Dermis blood vessel endothelial cell (primary cell): ENCODE measurements at places on chromosomes 12 and 14. TPM values are rescaled to one million over a fixed set of nuclear protein-coding genes. Genes with fewer than 3 reads are reported as not detected.

ETFRF1 gene
- total RNA-seq: 18.7 and 19.4 TPM in 2 replicates

ITGA7 gene
- 0.42 and 0.68 TPM in 2 replicates for total RNA-seq

RNASE3 gene
- total RNA-seq: not detected in 2 replicates

JDP2 gene
- 10.2 and 16.0 TPM in 2 replicates for total RNA-seq

CD163L1 gene
- total RNA-seq: 5.4 and 7.1 TPM in 2 replicates

APOF gene
- total RNA-seq: not detected in 2 replicates

SLC7A8 gene
- 0.09 TPM in 1 of 2 replicates, not detected in the other for total RNA-seq

ETFBKMT gene
- 3.2 and 3.6 TPM in 2 replicates for total RNA-seq

RNASE1 gene
- 28.6 and 64.0 TPM in 2 replicates for total RNA-seq

SPTLC2 gene
- total RNA-seq: 104 and 143 TPM in 2 replicates

FOXM1 gene
- total RNA-seq: 4.1 and 32.9 TPM in 2 replicates

POTEM gene
- not detected in 2 replicates for total RNA-seq

OVCH1 gene
- total RNA-seq: not detected in 2 replicates

HOXC13 gene
- not detected in 2 replicates for total RNA-seq

MDGA2 gene
- total RNA-seq: not detected in 2 replicates

OR4E1 gene
- not detected in 2 replicates for total RNA-seq

COX8C gene
- total RNA-seq: 0.23 TPM in 1 of 2 replicates, not detected in the other

BATF gene
- total RNA-seq: 2.0 and 3.2 TPM in 2 replicates

C14orf119 gene
- total RNA-seq: 43.0 and 52.2 TPM in 2 replicates

PRIM1 gene
- 7.7 and 12.4 TPM in 2 replicates for total RNA-seq

NKX2-1 gene
- total RNA-seq: not detected in 2 replicates

ITPR2 gene
- total RNA-seq: 43.2 and 64.6 TPM in 2 replicates

C1QL4 gene
- total RNA-seq: under 0.01 TPM in 1 of 2 replicates, not detected in the other

RITA1 gene
- 25.0 and 28.3 TPM in 2 replicates for total RNA-seq

IFI27L2 gene
- total RNA-seq: 4.0 and 10.2 TPM in 2 replicates

CCDC177 gene
- not detected in 2 replicates for total RNA-seq

PLA2G1B gene
- not detected in 2 replicates for total RNA-seq

CD4 gene
- total RNA-seq: not detected in 2 replicates

MARK3 gene
- total RNA-seq: 65.2 and 74.9 TPM in 2 replicates

ITGB7 gene
- total RNA-seq: 0.19 and 0.34 TPM in 2 replicates

MGAT4C gene
- not detected in 2 replicates for total RNA-seq

MYO1H gene
- total RNA-seq: not detected in 2 replicates

PLEKHG7 gene
- total RNA-seq: not detected in 2 replicates

RIMKLB gene
- total RNA-seq: 46.4 and 180 TPM in 2 replicates

FOXJ2 gene
- total RNA-seq: 4.9 and 7.4 TPM in 2 replicates
